ENCODE measurements at places on chromosomes 16 and 17.

DNA sequence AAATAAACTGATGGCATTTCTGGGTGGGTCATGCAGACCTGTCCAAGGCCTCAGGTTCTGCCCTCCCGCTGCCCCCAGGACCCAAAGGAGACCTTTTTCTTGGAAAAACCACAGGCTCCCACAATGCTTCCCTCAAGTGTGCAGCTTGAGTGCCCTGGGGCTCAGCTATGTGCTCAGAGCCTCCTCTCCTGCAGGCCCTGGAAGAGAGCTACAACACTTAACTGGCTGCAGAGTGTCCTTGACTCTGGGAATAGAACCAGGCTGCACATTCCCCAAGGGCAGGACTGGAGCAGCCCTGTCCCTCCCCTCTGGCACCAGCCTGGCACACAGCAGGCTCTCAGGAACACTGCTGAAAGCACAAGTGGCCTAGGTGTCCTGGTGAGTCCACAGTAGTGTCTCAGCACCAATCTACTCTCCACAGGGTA, 4.8 kb upstream of the SREBF1 start:
- no peak for DNase-seq

DNA sequence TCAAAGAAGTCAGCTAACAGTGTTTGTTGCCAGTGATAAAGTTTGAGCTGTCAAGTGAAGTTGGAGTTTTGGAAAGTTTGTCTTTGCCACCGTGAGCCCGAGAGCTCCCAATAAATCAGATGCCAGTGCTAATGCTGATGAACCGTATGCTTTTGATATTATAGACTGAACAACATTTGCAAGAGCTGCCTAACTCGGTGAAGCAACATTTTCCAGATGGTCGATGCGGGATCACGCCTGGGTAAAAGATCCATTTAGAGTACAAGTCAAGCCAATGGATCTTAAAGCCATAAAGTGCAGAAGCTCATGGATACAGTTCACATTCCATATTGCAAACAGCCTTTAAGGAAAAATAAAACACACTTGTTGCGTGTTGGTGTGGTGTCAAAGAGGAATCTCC, 9.6 kb downstream of the BANP start:
- no peak for DNase-seq

DNA sequence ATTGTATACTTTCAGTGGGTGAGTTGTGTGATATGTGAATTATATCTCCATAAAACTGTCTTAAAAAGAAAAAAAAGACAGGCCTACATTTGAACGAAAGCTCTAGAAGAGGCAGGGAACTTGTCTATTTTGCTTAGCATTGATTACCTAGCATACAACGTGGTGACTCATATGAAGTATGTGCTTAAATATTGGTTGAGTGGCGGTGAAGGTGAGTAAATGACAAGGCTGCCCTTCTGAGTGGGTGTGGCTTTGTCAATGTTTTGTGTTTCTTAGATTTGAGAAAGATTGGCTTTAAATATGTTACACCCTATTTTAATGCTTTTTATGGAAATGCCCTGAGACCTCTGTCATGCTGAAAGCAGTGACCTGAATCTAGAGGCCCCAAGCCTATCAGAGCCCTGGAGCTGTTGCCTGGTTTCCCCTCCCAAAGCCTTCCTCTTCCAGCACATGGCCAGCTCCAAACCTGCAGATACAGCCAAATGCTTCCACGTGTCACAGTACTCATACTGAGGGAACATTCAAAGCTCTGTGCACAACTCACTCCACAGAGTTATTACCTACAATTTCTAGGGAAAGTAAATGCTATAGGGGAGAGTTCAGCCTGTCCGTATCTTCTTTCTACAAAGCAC, 260.0 kb downstream of the PHKB start:
- DNase-seq: no peak

GRCh38 chr16:71383054-71383773, 24.7 kb downstream of the CALB2 start:
- no peak for DNase-seq

- no peak for DNase-seq
Measured at GRCh38 chr16:69145658-69146057, 13.2 kb downstream of the UTP4 start.

DNA sequence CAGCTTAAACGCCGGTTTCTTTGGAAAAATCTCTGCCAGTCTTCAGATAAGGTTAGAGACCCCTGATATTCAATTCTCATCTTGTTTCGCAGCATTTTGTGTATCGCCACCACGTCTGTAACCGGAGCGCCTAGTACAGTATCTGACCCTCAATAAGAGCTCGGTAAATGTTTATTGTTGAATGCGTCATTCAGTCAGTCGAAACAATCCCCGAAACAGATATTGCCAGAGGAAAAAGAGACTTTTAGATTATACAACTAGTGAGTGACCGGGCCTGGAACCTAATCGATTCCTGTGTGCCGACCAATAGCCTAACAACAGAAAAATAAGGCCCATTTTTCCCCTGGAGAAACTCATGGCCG, 626 bp downstream of the PELP1 start:
- no peak for DNase-seq

GRCh38 chr16:82601989-82602640, 24.7 kb upstream of the CDH13 start:
- no peak for DNase-seq

GRCh38 chr16:75250809-75251279, 580 bp downstream of the BCAR1 start:
- DNase-seq: peak; percentile 46

DNA sequence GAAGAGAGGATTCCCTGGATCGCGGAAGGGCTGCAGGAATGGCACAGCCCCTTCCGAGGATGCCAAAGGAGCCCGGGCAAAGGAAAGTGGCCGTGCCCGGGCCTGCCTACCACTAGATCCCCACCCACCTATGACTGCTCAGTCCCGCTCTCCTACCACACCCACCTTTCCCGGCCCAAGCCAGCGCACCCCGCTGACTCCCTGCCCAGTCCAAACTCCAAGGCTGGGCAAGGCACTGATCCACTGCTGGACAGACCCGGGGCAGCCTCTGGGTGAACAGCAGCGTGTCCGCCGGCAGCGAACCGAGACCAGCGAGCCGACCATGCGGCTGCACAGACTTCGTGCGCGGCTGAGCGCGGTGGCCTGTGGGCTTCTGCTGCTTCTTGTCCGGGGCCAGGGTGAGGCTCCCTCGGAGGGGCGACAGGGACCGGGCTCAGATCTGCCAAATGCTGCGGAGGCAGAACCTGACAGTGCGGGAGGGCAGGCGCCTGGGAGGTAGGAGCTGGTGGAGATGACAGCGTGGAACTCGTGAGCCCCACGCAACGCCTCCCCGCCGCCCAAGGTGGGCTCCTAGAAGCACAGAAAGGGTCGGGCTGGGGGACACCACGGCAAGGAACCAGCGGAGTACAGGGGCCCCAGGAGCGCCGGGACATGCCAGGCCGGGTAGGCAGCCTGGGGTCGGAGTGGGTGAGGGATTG, at the start of gene CES2:
CES2 (plus strand) TSS at position 203 of the 698 bp plus-strand sequence; CDS start at position 323, 120 bp downstream.
- DNase-seq: no peak

DNA sequence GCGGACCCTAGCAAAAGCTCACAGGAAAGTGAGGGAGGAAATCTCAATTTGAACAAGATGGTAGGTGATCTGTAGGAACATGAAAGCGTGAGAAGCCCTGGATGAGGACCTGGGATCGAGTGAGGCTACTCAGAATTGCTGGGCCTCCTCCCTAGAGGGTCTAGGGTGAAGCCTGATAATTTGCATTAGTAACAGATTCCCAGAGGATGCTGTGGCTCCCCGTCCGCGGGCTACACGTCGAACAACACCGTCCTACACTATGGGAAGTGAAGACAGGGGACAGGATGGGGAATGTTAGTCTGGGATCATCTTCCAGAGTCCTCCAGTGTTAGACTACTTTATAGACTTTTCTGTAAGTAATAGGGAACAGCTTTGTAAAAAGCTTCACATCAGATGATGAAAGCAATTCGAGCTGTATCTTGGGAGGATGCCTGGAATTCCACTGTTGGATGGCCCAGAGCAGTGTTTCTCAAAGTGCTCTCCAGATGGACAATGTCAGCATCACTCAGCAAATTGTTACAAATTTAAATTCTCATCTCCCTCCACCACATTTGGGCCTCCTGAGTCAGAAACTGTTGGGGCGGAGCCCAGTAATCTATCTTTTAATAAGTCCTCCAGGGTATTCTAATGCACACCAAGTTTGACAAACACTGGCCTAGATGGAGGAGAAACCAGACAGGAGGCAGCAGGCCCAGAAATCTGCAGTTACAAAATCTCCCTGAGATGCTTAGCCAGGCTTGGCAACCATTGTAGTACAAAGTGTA, 6.5 kb downstream of the FNDC8 start:
- no peak for DNase-seq

DNA sequence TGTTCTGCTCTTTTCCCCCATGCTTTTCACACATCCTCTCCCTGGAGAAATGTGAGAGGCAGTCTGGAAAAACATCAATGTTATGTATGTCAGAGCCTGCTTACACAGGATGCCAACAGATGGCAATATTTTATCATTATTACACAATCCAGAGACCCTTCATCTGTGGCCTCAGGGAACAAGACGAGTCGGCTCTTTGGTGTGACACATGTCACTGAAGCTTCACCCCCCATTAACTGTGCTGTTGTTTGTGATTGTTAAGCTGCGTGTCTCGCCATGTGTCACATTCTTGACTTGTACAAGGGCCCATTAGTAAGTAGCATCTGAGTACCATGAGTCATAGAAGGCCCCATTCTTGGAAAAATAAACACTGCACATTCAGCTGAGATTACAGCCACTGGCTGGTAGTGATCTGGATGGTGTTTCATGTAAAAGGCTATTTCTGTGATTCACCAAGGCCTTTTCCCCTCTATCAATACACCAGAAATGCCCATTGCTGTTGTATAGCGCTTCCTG, 682.1 kb upstream of the SOX9 start:
- DNase-seq: no peak

DNA sequence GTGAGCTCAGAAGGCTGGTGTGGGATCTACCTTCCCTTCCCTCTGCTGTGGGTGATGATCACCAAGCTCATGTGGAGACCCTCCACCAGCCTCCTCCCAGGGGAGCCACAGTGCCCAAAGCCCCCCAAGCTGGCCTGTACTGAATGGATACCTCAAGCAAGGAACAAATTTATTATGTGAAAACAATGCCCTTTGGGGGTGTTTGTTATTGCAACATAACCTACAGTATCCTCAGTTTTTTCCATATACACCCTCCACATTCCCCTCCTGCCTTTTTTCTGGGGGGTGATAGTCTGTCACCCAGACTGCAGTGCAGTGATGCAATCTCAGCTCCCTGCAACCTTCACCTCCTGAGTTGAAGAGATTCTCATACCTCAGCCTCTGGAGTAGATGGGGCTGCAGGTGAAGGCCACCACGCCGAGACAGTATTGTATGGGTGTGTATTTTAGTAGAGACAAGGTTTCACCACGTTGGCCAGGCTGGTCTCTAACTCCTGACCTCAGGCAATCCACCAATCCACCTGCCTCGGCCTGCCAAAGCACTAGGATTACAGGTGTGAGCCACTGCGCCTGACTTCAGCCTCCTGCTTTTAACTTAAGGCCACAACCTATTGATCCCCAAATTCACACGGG, 215.9 kb downstream of the CPPED1 start:
- no peak for DNase-seq

- DNase-seq: no peak
Measured at GRCh38 chr16:87706278-87707000, 59.3 kb downstream of the KLHDC4 start.
